ENCODE measurements at places on chromosomes 13 and 19. TPM values are rescaled to one million over a fixed set of nuclear protein-coding genes. Genes with fewer than 3 reads are reported as not detected.

GRCh38 chr13:111475488-111475887 is 155.0 kb downstream of the TEX29 start:
- H3K27me3 ChIP-seq: peaks cover 24% of the 10 kb centered on the region
- no peak for DNase-seq
- H3K4me1 ChIP-seq: no peaks in the 10 kb centered on the region
- no peaks in the 10 kb centered on the region for H3K36me3 ChIP-seq
- H3K4me3 ChIP-seq: no peak overlapping the region

DNA sequence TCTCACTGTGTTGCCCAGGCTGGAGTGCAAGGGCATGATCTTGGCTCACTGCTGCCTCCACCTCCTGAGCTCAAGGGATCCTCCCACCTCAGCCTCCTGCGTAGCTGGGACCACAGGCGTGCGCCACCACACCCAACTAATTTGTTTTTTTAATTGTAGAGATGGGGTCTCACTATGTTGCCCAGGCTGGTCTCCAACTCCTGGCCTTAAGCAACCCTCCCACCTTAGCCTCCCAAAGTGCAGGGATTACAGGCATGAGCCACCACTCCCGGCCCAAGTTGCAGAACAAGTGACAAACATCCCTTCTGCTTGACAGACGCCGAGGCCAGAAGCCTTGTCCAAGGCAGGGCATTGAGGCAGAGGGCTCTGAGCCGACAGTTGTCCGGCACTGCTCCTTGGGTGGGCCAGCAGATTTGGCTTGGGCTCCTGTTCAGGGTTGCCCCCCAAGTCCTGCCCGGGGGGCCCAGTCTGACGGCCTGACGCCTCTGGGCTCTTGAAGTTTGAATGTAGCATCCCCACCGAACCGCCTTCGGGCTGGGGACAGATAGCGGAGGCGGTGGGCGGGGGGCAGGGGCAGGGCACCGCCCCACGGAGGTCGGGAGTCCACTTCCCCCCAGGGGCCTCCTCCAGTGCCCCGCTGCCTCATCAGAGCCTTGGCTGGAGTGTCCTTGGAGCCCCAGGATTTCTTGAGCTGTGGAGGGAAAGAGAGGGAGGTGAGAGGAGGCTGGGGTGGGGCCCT is 5.7 kb upstream of the SPACA4 start:
- no peak overlapping the region for H3K4me3 ChIP-seq
- H3K36me3 ChIP-seq: no peaks in the 10 kb centered on the region
- H3K27ac ChIP-seq: no peak overlapping the region
- H3K4me1 ChIP-seq: no peaks in the 10 kb centered on the region

- DNase-seq: no peak
- no peaks in the 10 kb centered on the region for H3K36me3 ChIP-seq
- H3K4me1 ChIP-seq: no peaks in the 10 kb centered on the region
- no peaks in the 10 kb centered on the region for H3K27me3 ChIP-seq
- H3K27ac ChIP-seq: no peak overlapping the region
Measured at GRCh38 chr13:50467156-50468110, 376.1 kb downstream of the DLEU7 start.

DNA sequence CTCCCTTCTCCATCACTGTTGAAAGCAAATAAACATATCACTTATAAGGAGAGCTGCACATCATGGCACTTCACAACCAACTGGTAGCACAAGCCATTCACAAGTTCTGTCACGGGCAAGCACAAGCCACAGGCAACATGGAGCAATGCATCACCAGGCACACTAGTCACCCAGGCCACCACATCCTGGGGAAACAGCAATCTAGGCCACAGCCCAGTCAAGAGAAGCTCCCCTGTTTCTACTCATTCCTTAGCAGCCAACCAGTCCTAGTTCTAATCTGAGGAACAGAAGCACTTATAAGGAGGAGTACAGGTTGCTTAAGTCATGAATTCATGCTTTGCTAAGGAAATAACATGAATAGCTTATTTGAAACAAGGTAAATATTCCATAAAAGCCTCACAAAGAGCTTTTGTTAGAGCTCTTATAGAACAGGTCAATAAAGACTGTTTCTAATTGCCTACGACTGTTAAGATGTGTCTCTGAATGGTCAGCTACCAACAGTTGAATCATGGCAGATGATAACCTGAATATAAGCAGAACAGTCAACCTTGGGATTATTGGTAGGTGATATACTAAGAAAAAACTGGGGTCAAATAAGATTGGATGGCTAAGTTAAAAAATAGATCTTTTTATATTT is 169.0 kb downstream of the TBC1D4 start:
- DNase-seq: no peak
- no peaks in the 10 kb centered on the region for H3K27me3 ChIP-seq
- no peak overlapping the region for H3K27ac ChIP-seq
- no peaks in the 10 kb centered on the region for H3K36me3 ChIP-seq

GRCh38 chr19:28710278-28710677 is 502.7 kb downstream of the UQCRFS1 start:
- peaks cover 3% of the 10 kb centered on the region for H3K36me3 ChIP-seq
- no peak overlapping the region for H3K4me3 ChIP-seq
- H3K27me3 ChIP-seq: no peaks in the 10 kb centered on the region

DNA sequence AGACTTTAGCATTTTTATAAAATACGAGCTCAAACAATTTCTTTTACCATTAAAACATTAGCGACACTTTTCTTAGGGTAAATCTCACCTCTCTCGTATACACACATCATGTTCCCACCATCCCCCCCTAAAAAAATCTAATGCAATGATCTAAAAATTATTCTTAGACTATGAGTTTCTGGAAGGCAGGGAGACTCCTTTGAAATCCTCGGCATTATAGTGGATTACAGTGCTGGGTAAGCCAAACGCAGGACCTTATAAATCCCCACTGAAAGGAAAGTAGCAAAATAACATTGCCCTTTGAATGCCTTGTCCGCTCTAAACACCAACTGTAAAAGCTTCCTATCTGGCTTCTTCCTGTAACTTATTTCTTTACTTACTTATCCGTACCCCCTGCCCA is 35.0 kb downstream of the NUFIP1 start:
- no peaks in the 10 kb centered on the region for H3K4me1 ChIP-seq
- no peak for DNase-seq
- H3K27ac ChIP-seq: no peak overlapping the region
- peaks cover 26% of the 10 kb centered on the region for H3K36me3 ChIP-seq

GRCh38 chr13:27967736-27968315 is 1.3 kb downstream of the CDX2 start:
- H3K27me3 ChIP-seq: peaks cover 81% of the 10 kb centered on the region
- H3K36me3 ChIP-seq: no peaks in the 10 kb centered on the region
- H3K4me1 ChIP-seq: no peaks in the 10 kb centered on the region
- H3K4me3 ChIP-seq: no peak overlapping the region

GRCh38 chr13:105184201-105184600 is 1351.3 kb downstream of the EFNB2 start:
- H3K4me1 ChIP-seq: no peaks in the 10 kb centered on the region
- no peak for DNase-seq
- H3K36me3 ChIP-seq: no peaks in the 10 kb centered on the region
- H3K4me3 ChIP-seq: no peak overlapping the region
- no peaks in the 10 kb centered on the region for H3K27me3 ChIP-seq

DNA sequence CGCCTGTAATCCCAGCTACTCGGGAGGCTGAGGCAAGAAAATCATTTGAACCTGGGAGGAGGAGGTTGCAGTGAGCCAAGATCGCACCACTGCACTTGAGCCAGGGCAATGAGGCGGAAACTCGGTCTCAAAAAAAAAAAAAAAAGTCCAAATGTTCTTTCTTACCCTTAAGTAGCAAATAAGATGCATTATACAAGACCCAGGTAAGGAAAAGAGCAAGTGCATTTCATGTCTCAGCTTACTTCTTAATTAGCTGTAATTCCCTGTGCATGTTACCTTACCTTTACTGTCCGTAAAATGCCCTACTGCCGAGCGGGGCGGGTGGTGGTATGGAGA is 3.8 kb upstream of the ZNF681 start:
- peak overlapping the region; percentile 81 for H3K27ac ChIP-seq
- no peak for DNase-seq
- no peaks in the 10 kb centered on the region for H3K27me3 ChIP-seq
- H3K36me3 ChIP-seq: peaks cover 13% of the 10 kb centered on the region
- H3K4me1 ChIP-seq: no peaks in the 10 kb centered on the region

DNA sequence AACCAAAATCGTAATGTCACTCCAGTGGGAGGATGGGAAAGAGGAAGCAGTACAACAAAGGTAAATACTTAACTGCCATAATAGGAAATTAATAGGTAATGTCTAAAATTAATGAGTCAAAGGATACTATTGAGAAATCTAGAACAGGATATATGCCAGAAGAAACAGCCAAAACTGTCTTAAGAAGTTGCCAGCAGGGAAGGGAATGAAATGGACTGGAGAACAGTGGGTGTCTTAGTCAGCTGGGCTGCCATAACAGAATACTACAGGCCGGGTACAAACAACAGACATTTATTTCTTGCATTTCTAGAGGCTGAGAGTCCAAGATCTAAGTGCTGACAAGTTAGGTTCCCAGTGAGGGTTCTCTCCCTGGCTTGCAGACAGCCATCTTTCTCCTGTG is 40.3 kb upstream of the IPO5 start:
- DNase-seq: no peak
- H3K27me3 ChIP-seq: no peaks in the 10 kb centered on the region
- H3K27ac ChIP-seq: no peak overlapping the region
- H3K4me1 ChIP-seq: no peaks in the 10 kb centered on the region
- H3K4me3 ChIP-seq: no peak overlapping the region
- no peaks in the 10 kb centered on the region for H3K36me3 ChIP-seq

DNA sequence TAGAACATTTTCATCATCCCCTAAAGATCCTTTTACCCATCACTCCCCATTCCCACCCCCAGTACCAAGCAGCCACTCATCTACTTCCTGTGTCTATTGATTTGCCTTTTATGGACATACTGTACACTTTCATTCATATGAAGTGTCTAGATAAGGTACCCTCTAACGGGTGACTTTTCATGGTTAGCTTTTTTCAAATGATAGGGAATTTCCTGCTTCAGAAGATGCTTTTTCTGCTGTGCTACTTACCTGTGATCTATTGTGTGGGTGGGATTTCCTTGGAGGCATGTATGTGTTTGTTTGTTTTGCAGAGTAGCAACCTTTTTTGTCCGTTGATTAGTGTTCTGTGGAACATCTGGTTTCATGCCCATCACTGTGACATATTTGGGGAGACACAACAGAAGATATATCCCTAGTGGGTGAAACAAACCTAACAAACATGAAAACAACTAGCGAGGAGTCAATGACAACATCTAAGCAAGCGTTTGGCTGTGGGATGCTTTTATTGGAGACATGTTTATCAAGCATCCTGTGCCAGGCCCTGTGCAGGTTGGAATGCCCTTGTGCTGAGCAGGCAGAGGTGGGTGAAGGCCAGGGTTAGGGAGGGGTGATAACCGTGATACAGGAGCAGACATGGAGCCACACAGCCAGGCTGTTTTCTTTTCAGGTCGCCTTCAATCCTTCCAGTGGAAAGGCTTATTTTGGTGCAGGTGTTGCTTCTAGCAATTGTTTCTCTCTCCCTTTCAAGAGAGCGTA is 17.6 kb downstream of the SPINT2 start:
- DNase-seq: no peak
- no peaks in the 10 kb centered on the region for H3K36me3 ChIP-seq
- H3K27ac ChIP-seq: no peak overlapping the region
- no peak overlapping the region for H3K4me3 ChIP-seq
- peaks cover 7% of the 10 kb centered on the region for H3K4me1 ChIP-seq

DNA sequence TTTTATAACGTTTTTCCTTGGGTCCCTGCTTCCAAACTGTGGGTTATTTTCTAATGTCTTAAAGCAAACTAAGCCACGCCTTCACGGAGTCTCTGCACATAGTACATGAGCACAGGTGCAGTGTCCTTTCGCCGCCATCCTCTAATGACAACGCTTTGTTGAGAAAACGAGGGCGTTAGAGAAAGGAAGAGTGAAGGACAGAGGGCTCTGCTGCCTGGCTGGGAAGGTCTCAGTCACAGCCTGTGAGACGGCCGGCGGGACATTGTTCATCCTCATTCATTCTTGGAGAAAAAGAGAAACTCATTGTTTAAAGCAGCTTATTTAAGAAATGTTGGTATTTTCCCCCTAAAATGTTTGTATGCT is 9.5 kb downstream of the IL17D start:
- H3K36me3 ChIP-seq: no peaks in the 10 kb centered on the region
- no peak for DNase-seq
- no peak overlapping the region for H3K27ac ChIP-seq
- peaks cover 5% of the 10 kb centered on the region for H3K27me3 ChIP-seq
- H3K4me3 ChIP-seq: no peak overlapping the region

- H3K27me3 ChIP-seq: no peaks in the 10 kb centered on the region
- no peaks in the 10 kb centered on the region for H3K4me1 ChIP-seq
- H3K36me3 ChIP-seq: no peaks in the 10 kb centered on the region
- no peak overlapping the region for H3K4me3 ChIP-seq
- H3K27ac ChIP-seq: no peak overlapping the region
Measured at GRCh38 chr13:79034341-79034740, 371.7 kb downstream of the RBM26 start.

DNA sequence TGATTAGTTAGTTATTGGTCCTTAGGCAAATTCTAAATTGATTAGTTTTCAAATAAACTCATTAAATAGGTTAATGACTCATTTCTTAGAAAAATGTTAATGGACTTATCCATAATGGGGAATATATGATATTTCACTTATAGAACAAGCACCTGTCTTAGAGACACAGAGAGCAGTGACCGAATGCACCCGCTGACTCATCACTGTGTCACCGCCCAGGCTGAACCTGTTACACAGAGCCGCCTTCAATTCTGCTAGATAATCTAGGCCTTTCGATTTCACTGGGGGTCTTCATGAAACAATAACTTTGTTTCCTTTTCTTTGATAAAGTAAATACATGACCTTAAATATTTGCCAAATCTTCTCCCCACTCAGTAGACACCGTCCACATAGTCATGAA is 13.1 kb downstream of the IRS2 start:
- peaks cover 3% of the 10 kb centered on the region for H3K4me1 ChIP-seq
- DNase-seq: no peak
- no peaks in the 10 kb centered on the region for H3K36me3 ChIP-seq
- H3K27me3 ChIP-seq: no peaks in the 10 kb centered on the region
- H3K4me3 ChIP-seq: no peak overlapping the region

- H3K27me3 ChIP-seq: no peaks in the 10 kb centered on the region
- peak overlapping the region; percentile 89 for H3K27ac ChIP-seq
- peak overlapping the region; percentile 90 for H3K4me3 ChIP-seq
- H3K4me1 ChIP-seq: peaks cover 16% of the 10 kb centered on the region
- DNase-seq: peak; percentile 15
- peaks cover 50% of the 10 kb centered on the region for H3K36me3 ChIP-seq
Measured at GRCh38 chr19:15378534-15379082, 979 bp downstream of the AKAP8 start.

GRCh38 chr19:35468637-35469036 is 20.6 kb downstream of the FFAR2 start:
- no peaks in the 10 kb centered on the region for H3K4me1 ChIP-seq
- peaks cover 37% of the 10 kb centered on the region for H3K27me3 ChIP-seq
- H3K36me3 ChIP-seq: no peaks in the 10 kb centered on the region

DNA sequence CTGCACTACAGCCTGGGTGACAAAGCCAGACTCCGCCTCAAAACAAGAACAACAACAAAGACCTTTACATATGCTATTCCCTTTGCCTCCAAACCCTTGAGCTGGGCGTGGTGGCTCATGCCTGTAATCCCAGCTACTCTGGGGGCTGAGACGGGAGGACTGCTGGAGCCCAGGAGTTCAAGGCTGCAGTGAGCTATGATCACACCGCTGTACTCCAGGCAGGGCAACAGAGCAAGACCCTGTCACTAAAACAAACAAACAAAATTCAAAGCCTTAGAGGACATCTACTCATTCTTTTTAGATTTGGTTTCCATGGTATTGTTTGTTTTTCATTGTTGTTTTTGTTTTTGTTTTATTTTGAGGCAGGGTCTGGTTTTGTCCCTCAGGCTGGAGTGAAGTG is 7.8 kb downstream of the ACER1 start:
- H3K27ac ChIP-seq: no peak overlapping the region
- no peaks in the 10 kb centered on the region for H3K4me1 ChIP-seq
- no peaks in the 10 kb centered on the region for H3K36me3 ChIP-seq
- no peak overlapping the region for H3K4me3 ChIP-seq

Gene ELSPBP1
- not detected for total RNA-seq

Gene PRODH2
- not detected for total RNA-seq

Gene ZNF426
- total RNA-seq: 11.3 TPM

Gene PRRG2
- total RNA-seq: 1.1 TPM

Gene TSKS
- 2.4 TPM for total RNA-seq

Gene EBPL
- total RNA-seq: 40.8 TPM

Measured in K562 (cell line).